ENCODE measurements at places on chromosomes 4 and X. TPM values are rescaled to one million over a fixed set of nuclear protein-coding genes. Genes with fewer than 3 reads are reported as not detected.

FRMPD3 gene
- total RNA-seq, result not detected

DNA sequence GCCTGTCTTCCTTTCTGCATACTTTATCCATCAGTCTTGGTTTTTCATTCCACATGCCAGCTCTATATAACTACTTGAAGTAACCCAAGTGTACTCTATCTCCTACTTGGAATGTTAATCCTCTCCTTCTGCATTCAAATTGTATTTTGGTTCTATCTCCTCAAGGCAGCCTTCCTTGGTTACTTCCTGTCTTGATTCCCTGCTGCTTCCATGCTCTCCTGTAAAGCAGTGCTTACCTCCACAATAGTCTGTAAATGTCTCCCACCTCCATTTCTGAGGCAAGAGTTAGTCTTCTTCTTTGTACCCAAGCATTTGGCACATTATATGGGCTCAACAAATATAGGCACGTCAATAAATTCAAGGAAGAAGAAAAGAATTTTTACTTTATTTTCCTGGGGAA is 298.4 kb downstream of the ARHGAP24 start:
- no peak for DNase-seq

- peak; percentile 23 for DNase-seq
Measured at GRCh38 chr4:132297346-132297745, 851.7 kb upstream of the PCDH10 start.

- peak; percentile 18 for DNase-seq
Measured at GRCh38 chrX:134236626-134237614, at the start of gene CCDC160. CCDC160 (plus strand) TSS chrX:134237182; CDS start chrX:134244801, 7,619 bp downstream.

DNA sequence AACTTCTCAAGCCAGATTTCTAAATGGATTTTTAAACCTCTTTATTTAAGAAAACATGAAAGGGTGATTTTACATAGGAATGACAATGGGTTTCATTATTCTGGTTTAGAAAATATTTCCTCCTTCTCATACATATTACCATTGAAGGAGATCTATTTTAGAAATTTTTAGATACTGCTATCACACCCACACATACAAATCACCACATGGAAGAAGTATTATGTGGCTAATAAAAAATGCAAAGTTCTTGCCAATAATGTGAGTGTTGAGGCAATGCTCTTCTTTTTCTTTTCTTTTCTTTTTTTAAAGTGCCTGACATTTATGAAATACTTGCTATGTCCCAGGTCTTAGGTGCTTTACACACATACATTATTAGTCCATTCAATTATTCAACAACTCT is 6.8 kb downstream of the STAP1 start:
- no peak for DNase-seq

All from fibroblast of villous mesenchyme (primary cell).